ENCODE measurements at places on chromosomes 6 and 20.

GRCh38 chr6:50961611-50962010 is 142.9 kb downstream of the TFAP2B start:
- DNase-seq = no peak

- no peak for DNase-seq
Measured at GRCh38 chr6:39794231-39794630, 2.1 kb downstream of the DAAM2 start.

DNA sequence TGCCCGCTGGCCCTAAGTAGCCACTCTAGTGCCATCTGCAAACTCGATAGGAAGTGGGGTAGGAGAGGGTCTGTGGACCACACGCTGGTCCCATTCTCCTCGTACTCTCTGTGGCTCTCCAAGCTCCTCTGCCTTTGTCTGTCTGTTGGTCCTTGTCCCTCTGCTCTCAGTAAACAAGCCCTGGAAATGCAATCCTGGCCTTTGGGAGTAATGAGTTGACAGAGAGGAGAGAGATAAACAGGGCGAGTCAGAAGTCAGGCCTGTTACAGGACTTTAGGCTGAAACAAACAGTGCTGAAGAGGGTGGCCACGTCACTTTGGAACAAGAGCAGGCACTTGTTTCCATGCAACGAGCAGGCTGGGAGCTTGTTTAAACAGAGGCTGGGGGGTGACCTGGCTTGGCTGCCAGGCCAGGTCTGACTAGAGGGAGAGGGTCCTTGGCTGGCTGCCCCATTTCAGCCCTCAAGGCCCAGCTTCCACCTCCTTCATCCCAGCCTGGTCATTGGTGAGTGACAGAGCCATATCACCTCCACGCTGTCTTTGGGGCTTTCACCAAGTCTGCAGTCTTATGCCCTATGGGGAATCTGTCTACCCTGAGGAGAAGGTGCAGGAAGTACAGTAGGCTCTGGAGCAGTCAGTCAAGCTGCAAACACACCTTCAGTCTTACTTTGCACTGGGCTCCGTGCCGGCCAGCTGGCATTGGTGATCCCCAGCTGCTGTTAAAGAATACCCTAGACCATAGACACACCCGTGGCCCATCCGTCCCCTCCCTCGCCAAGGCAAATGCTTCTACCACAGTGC is 22.6 kb downstream of the FOXP4 start:
- no peak for DNase-seq

DNA sequence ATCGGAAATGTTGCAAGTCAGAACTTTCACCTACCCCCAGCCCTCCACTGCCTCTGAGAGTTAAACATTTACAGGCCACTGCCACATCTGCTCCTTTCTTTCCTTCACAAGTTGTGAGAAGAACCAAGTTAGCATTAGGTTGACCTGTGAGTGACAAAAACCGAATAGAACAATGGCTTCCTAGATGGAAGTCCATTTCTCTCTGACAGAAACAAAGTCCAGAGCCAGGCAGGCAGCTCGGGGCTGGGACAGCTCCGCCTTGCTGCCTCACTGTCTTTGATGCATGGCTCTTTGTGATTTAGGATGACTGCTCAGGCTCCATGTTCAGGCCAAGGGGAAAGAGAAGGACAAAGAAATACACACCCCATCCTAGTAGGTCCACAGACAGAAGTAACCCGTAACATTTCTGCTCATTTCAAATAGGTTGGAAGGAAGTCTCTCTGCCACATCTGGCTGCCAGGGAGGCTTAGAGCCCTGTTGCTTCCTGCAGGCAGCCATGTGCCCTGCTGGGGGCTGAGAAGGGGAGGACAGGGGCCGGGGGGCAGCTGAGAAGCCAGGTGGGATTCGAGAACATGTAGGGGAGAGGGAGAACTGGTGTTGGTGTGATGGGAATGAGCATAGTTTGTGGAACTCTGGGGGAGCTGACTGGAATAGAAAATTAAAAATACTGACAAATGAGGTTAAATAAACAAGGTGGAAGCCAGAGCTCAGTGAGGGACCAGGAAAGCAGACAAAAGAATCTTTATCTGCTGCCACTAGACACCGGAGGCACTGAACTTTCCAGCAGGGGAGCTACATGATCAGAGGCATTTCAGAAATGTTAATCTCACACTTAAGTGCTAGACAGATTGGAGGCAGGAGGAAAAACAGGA is 19.5 kb upstream of the IER3 start:
- no peak for DNase-seq

DNA sequence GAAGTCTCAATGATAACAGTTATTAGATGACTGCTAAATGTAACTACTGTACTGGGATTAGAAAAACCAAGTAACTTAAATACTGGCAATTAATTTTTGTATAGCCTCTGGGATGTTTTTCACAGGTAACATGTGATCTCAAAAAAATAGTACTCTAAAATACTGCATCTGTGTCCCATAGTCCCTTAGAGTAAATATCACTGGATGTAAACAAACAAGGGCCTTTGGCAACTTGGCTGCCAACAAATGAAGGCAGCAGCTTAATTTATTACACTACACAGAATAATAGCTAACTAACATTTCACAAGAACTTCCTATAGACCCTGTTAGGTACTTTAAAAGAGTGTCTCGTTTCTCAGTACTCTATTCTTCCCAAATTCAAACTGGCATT is 14.0 kb downstream of the ARHGAP18 start:
- no peak for DNase-seq

- DNase-seq = no peak
Measured at GRCh38 chr20:23663180-23663579, 25.4 kb upstream of the CST3 start.

- no peak for DNase-seq
Measured at GRCh38 chr6:22401932-22402331, 105.1 kb upstream of the PRL start.

- peak; percentile 52 for DNase-seq
Measured at GRCh38 chr6:157381631-157382621, 936 bp downstream of the ZDHHC14 start.

- DNase-seq = no peak
Measured at GRCh38 chr6:152296648-152297376, 340.4 kb downstream of the SYNE1 start.

DNA sequence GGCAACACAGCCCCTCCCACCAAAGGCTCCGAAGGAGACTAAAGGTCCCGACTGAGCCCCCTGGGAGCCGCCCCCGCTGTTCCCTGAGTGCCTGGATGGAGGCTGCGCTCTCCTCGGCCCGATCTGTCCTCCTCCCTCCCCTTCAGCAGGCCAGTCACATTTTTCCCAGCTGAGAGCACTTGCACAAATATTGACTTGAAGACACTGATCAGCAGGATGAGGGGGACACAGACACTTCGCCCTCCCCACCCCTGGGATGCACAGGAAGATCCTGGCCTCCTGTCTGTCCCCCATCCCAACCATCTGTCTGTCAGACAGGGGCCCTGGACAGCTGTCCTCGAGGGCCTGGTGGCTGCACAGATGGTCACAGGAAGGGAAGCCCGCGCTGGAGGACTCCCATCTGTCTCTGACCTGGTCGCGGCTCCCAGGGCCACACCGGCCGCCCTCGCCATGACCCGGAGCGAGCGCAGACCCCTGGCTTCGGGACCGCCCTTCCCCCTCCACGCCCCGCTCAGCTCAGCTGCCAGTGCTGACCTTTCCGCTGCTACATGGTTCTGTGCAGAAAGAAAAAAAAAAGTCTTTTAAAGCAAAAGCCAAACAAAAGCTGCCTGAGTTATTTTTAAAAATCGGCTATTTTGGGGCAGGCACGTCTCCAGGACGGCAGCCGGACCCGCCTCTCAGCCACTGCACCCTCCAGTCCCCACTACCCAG is 11.1 kb downstream of the LAMA5 start:
- no peak for DNase-seq

DNA sequence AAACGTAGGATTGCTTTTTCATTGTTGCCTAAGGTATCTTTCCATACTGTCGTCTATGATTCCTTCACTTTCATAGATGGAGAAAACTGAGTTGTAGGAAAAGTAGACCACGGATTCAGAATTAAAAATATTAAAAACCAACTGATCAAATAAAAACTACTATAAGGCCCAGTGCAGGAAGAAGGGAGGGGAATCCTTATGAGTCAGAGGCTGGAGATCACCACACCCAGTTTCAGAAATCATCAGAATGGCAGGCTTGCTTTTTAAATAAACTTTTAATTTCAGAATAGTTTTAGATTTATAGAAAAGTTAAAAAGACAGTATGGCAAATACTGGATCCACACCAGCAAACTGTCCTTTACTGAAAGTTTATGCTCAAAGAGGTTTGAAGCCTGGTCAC is 32.0 kb upstream of the POPDC3 start:
- no peak for DNase-seq

DNA sequence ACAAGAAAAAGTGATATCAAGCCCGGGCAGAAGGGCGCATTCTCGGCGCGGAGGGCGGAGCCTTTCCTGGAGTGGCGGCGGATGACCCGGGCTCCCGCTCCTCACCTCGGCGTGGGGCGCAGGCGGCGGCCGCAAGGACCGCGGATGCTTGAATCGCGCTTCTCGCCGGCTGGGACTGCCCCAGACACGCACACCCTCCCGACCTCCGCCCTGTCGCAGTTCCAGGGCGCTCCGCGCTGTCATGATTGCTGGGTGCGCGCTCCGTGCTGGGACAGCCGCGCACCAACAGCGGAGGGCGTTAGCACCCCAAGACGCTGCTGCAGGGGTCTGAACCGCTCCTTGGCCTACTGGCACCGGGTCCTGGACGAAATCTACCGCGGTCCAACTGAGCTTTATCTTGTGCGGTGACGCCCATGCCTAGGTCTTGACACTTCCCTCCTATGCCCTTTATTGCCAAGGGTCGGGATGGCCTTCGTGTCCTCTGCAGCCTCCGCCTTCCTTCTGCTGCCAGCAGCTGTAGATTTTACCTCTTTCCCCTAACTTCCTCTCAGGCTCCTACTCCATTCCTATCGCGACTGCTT is 43.3 kb downstream of the IRAK1BP1 start:
- no peak for DNase-seq

DNA sequence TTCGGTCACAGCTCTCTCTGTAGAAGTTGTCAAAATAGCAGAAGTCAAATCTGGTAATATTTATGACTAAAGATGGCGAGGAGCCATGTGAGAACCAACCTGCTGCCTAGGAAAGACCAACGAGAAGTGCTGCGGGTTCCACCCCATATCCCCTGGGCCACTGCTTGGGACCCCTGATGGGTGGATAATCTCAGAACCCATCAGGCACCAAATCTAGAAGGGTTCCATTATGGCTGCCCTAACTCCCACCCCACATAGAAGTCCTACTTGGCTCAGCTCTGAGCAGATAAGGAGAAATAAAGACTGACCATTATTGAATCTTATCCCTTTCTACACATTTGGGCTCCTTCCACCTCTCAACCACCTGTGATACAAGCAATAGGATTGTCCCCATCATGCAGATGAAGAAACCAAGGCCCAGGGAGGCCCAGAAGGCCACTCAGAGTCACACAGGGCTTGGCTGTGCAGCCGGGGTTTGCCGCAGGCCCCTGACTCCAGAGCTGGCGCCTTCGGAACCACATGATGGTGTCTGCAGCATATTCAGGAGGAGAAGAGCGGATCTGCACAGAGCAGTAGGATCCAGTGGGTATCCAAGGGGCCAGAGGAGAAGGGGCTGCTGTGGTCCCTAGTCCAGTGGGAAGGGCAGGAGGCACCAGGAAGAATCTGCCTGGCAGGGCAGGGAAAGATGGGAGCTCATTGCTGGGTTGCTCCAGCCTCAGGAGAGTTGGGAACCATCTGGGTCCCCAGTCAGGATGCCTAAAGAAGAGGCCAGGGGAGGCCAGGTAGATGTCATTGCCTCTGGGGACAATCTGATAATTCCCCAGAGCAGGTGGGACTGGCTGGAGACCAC is 9.6 kb upstream of the PCMTD2 start:
- DNase-seq = peak; percentile 1

- DNase-seq = no peak
Measured at GRCh38 chr20:49979030-49979832, 3.5 kb upstream of the SNAI1 start.

DNA sequence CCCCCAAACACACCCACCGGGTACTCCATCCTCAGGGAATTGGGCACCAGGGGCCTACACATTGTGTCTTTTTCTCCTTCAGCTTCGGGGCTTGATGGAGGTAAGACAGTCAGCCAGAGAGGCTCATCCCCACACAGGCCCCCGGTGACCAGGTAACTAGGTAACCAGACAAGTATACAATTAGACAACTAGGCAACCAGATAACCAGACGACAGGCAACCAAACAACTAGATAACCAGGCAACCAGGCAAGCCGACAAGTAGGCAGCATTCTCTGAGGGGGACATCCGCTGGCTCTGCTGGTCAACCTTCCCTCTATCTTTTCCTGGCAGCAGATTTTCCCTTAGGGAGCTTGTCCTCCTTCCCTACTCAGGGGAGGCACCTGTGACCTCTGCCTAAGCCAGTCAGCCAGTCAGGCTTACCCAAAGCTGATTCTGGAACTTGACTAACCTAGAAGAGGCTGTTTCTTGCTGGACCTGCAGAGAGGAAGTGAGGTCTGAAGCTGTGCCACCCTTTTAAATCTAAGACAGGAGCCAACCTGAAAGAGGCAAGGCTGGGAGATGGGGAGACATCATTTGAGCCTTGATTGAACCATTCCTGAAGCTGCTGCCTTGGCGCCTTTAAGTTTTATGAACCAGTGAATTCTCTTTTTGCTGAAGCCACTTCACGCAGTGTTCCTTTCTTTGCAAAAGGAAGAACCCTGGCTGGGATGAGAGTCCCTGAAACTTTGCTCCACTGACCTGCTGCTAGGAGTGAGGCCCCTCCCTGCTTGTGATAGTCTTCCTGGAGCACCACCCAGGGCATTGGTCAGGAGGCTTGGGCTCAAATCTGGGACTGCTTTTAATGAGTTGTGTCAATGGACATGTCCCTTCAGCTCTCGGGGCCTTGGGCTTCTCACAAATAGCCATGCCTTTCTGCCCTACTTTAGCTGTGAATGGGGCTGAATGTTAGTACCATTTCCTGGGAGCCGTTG is 96.4 kb upstream of the RNF24 start:
- DNase-seq = no peak

DNA sequence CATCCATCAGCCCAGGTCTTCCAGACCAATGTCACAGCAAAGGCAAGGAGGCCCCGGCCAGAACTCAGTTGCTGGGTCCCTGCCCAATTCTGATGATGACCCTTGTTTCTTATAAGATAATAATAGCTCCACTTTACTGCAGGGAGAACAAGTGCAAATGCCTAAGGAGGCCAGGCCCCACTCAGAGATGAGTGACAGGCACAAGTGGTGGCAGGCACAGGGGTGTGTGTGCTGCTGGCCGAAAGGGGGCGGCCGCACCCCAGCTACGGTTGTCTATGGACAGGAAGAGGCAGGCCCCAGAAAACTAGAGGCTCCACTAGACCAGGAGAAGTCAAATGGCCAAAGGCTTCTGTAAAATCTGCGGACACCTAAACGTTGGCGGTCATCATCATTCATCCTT is 28.6 kb downstream of the GNAS-AS1 start:
- no peak for DNase-seq

- no peak for DNase-seq
Measured at GRCh38 chr6:52532457-52532856, 44.4 kb downstream of the TRAM2 start.

- DNase-seq = no peak
Measured at GRCh38 chr6:134323698-134324097, 5.8 kb upstream of the SGK1 start.

Measured in omental fat pad (tissue), 4 donors.